Psoas muscle (tissue), 8 donors: ENCODE measurements at places on chromosomes 6 and 20.

DNA sequence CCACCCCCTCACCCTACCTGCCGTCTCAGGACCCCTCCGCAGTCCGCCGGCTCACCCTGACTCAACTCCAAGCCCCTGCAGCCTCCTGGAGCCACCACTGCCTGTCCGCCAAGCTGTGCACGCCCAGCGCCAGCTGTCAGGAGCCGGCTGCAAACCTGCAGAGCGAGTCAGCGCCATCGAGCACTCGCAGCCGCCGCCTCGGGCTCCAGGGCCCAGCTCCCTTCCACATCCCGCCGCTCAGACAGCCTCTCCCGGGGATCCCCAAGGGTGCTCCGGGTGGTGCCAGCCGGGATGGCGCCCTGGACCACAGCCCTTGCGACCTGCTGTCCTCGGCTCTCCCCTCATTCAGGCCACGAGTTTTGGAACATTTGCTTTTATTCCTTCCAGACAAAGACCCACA lies 4.3 kb downstream of the TNNC2 start:
- no peak for DNase-seq

DNA sequence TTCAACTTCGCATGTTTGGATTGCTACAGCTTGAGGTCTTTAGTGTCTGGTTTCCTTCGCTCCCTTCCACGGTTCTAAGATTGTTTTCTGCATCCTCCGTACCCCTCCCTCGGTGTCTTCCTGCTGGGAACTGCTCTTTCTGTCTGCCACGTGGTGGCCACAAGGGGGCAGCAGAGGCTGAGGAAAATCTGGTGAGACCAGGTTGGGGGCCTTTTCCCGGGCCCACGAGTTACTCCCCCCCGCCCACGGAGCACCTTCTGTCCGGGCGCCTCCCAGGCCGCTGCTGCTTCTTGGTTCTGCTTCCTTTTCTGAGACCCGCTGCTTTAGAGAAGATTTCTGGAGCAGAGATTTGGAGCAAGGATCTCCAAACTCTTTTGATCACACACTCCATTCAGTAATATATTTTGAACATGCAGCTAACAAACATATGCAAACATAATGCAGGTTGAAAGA lies 21.1 kb upstream of the NOTCH4 start:
- DNase-seq, result peak; percentile 89

DNA sequence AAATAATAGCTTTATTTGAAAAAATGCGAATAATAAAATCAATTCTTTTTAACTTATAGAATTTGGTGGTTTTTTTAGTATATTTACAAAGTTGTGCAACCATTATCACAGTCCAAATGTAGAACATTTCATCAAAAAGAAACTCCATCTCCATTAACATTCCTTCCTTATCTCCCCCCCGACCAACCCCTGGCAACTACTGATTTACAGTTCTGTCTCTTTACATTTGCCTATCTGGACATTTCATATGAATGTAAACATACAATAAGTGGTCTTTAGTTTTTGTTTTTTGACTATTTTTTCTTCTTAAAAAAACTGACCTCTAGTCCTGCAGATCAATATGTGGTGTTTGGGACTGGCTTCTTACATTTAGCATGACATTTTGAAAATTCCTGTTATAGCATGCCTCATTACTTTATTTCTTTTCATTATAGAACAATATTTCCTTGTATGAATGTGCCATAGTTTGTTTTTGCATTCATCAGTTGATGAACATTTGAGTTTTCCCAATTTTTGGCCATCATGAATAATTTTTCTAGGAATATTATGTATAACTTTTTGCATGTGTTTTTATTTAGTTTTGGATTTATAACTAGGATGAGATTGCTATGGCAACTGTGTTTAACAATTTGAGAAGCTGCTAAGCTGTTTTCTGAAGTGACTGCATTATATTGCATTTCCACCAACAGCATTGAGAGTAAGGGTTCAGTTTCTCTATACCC lies 344.7 kb downstream of the NKAIN2 start:
- no peak for DNase-seq

- DNase-seq, result no peak
Measured at GRCh38 chr6:12404651-12405050, 114.5 kb downstream of the EDN1 start.

GRCh38 chr6:89895276-89895874 lies 1.1 kb downstream of the GJA10 start:
- no peak for DNase-seq

DNA sequence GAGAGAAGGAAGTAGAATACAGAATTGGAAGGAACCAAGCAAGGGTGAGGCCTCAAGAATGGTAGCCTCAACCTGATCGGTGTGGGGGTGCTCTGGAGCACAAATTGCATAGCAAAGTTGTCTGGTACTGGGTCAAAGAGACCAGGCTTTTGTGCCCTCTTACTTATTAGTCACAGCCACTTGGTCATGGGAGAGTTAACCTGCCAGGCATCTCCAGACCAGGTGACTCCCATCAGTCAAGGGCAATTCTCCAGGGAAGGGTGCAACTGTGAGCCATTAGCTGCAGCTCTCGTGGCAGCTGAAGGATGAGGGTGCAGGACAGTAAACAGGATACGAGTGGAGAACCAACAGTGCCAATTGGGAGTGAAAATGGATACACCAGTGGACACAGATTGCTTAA lies 47.7 kb upstream of the PLCB4 start:
- no peak for DNase-seq
